CD4-positive, alpha-beta T cell treated with Interleukin-21 for 1 hour (primary cell): ENCODE measurements at places on chromosomes 16 and 17.

DNA sequence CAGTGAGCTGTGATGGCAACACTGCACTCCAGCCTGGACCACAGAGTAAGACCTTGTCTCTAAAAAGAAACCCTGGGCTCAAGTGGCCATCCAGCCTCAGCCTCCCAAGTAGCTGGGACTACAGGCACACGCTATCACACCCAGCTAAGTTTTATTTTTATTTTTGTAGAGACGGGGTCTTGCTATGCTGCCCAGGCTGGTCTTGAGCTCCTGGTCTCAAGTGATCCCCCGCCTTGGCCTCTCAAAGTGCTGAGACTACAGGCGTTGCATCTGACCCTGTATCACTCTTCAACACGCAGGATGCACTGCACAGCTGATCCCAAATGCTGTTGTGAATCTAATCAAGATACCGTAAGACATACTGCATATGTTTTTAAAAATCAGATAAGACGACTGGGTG, 23.0 kb downstream of the ANKRD11 start:
- DNase-seq: no peak

DNA sequence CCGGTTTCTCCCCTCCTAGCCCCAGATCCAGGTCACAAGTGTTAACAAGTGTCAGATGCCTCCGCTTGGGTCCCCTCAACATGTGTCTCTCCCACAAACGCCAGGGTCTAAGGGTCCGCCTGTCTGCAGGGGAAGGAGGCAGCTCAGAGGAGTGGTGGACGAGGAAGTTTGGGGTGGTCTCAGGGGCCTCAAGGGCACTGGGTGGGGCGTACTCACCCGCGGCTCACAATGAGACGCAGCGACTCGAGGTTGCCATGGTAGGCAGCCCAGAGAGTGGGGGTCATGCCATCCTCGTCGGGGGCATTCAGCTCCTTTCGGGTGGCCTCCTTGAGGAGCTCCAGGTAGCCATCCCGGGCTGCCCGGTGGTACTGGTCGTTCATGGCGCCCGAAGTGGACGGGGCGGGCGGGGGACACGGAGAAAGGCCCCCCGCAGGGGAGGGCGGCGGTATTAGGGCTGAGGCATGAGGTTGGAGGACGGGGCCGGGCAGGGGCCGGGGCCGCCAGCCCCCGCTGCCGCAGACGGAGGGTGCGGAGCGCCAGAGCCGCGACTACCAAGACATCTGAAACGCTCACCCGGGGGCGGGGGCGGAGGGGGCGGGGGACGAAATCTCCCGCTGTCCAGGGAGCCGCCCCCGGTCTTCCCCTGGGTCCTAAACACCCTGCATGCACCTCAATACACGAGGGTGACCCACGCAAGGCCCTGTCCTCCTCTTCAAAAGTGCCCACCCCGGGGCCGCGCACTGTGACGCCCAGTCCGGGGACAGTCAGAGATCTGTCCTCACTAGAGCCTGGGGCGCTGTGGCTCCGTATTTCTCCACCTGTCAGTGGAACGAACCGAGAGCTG, at the start of gene USH1G:
USH1G (minus strand) TSS at position 562 of the 844 bp plus-strand sequence; CDS start at position 380, 182 bp downstream.
- DNase-seq: no peak

DNA sequence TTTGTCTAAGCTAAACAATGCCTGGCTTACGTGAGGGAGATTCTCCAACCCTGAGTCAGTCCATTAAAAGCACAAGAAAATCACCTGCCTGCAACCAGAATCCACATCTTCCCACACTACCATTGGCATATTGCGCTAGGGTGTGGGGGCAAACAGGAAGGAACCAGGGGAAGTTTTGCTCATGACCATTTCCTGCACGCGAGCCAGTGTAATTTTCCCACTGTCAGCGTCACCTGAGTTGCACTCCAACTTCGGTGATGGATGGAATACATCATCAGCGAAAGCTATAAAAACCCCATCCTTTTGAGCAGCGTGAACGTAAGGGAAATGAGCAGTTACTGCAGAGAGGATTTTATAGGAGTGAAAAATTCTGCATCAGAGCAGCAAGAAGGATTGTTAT, 167.9 kb upstream of the NOL11 start:
- no peak for DNase-seq

- DNase-seq: no peak
These were observed 16.8 kb upstream of the ATF7IP2 start for GRCh38 chr16:10368969-10369551.

GRCh38 chr16:5615868-5616642, 518.5 kb upstream of the EEF2KMT start:
- no peak for DNase-seq

- DNase-seq: no peak
These were observed 15.1 kb downstream of the SNX11 start for GRCh38 chr17:48122665-48123045.

GRCh38 chr16:35431829-35432663, 1972.6 kb downstream of the TP53TG3F start:
- no peak for DNase-seq

DNA sequence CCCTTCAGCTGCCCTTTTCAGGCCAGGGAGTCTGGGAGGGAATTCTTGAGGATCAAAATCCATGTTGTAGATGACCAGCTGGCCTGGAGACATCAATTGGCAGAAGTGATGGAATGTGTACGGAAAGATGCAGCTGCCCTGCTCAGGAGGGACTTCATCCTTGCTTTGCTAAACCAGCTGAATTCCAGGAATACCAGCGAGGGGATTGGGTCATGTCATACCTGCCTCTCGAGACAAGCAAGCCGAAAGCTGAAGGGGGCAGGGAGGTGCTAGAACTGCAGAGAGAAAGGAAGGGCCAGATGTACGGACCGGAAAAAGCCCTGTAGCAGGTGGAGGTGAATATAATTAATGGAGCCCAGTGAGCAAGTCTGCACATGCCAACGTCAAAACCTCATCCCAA, 25.6 kb upstream of the NTN1 start:
- no peak for DNase-seq

DNA sequence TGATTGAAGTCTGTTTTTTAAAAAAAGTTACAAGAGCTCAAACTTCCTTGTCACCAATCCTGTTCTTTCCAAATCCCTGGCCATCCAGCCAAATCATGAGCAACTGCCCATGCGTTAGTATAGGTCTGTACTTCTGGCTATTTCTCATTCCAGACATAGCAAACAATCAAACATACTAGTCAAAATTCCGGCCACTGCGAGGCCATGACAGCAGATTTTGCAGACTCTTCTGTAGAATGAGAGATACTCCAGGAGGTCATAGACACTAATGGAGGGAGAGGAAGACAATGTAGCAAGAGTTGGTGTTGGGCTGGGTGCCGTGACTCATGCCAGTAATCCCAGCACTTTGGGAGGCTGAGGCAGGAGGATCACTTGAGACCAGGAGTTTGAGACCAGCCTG, 50.9 kb downstream of the BCL7C start:
- no peak for DNase-seq

- DNase-seq: no peak
These were observed 47.6 kb upstream of the STH start for GRCh38 chr17:45951403-45951802.

- DNase-seq: no peak
These were observed 14.4 kb downstream of the ASPSCR1 start for GRCh38 chr17:81991684-81992305.

DNA sequence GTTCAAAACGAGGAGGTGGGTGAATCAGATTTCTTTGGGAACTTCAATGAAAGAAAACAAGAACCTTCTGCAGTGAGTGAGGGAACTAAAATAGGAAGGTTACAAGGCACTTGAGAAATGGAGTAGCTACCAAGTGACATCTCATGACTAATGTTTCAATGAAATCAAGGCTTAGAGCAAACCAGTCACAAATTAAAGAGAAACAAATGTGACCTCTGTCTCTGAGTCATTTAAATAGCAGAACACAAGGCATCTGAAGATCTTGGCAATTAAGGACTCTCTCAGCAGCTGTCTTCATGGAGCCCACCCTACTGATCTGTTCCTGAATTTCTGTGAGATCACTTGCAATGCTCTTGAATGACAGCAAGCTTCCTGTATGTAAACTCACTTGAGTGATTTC, 109.5 kb downstream of the CDH11 start:
- DNase-seq: no peak

GRCh38 chr17:81129289-81129688, 36.0 kb upstream of the PVALEF start:
- DNase-seq: no peak

- no peak for DNase-seq
These were observed 2.1 kb downstream of the FOXF1 start for GRCh38 chr16:86512301-86512859.

DNA sequence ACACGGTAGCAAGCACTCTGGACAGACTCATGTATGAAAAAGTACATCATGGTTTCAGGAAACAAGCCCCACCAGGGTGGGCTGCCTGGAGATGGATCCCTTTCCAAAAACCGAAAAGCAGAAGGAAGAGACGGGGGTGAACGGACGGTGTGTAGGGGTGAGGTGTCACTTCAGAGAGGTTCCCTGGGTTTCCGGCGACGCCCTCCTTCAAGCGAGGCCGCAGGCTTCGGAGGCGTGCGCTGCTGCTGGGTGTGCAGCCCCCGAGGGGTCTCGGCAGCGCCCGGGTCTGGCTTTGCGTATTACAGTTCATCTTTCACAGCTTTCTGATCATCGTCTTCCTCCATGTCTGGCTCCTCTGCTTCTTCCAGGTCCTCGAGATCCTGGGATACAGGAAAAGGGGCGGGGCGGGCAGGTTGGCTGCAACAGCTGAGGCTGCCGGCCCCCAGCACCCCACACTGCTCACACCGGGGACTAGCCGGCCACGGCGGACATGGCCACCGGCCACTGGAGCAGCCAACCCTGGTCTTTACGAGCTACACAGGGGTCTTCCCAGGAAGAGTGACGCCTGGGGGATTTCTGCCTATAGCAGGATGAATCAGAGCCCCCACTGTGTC, 9.0 kb upstream of the PPP1R27 start:
- no peak for DNase-seq

DNA sequence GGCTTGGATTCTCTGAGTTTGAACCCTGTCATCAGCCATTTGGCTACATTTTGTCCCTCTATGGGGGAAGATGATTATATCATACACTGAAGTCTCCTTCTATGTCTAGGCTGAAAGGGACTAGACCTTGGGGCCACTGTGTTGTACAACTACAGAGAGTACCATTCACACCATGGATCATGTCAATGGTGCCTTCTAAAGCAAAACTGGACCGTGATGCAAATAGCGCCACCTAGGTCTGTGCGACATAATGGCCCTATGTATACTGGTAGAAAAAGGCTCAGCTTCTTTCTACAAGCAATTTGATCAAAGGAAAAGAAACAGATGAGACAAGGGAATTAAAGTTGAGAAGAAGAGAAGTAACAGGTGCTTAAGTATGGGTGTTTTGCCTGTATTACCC, 100.7 kb downstream of the LYRM1 start:
- DNase-seq: peak; percentile 5

DNA sequence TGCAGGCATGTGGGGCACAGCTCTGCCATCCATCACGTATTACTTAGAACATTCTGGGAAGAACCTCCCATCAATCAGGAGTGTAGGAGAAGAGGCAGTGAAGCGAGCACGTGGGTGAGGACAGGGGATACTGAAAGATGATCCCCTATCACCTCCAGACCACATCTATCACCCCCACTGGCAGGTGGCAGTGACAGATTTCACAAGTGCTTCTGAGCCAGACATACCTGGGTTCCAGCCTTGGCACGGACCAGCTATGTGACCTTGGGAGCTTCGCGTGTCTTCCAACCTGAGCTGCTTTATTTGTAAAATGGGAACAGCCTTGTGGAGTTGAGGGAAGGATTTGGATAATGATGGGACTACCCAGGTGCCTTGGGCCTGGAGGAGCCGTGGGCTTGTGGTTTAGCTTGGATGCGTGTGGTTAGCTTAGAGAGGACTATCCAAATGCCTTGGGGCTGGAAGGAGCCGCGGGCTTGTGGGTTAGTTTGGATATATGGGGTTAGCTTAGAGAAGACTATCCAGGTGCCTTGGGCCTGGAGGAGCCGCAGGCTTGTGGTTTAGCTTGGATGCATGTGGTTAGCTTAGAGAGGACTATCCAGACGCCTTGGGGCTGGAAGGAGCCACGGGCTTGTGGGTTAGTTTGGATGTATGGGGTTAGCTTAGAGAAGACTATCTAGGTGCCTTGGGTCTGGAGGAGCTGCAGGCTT, 206.4 kb downstream of the ENGASE start:
- DNase-seq: no peak

- no peak for DNase-seq
These were observed 89.3 kb downstream of the VMP1 start for GRCh38 chr17:59796785-59797205.

GRCh38 chr17:78771758-78772382, 10.2 kb downstream of the CYTH1 start:
- DNase-seq: peak; percentile 46

GRCh38 chr16:51996516-51996915, 550.4 kb downstream of the TOX3 start:
- no peak for DNase-seq

GRCh38 chr16:10957771-10958482, 13.6 kb downstream of the CLEC16A start:
- no peak for DNase-seq

- no peak for DNase-seq
These were observed 19.5 kb downstream of the TRAF4 start for GRCh38 chr17:28763137-28763799.

- DNase-seq: no peak
These were observed 4.4 kb downstream of the ACLY start for GRCh38 chr17:41914358-41914766.

- no peak for DNase-seq
These were observed 6.4 kb downstream of the TRPV3 start for GRCh38 chr17:3551189-3551588.

DNA sequence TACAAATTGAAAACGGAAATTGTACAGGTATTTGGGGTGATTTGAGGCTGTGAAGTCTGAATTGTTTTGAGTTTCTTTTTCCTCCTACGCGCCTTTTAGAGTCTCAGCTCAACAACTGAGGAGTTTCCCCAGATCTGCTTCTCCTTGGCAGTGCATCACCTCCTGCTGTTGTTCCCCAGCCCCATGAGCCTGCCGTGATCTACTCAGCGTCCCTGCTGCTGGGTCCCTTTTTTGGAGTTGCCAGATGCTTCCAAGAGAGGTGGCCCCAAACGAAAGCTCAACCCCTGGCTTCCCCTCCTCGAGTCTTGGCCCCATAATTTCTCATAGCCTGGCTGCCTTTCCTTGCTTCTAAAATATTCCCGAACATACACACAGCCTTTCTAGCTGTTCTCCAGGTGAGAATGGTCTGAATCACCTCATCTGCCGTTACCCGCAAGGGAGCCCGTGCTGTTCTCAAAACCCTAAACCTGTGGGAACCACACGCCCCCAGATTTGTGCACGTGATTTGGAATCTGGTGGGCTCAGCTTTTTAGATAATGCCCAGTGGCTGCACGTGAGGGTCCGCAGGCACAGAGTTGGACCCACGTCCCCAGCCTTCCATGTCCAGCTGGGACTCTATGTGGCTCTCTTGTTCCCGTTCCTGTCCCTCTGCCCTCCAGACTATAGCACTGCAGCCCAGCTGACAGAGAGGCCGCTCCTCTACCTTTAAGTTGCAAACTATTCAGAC, 179.1 kb upstream of the CHMP6 start:
- peak; percentile 14 for DNase-seq
